Stimulated activated CD8-positive, alpha-beta memory T cell treated with anti-CD3 and anti-CD28 coated beads, Interleukin-4, amount 100 ng/mL, for 1 hour (primary cell): ENCODE measurements at places on chromosomes 2 and 18.

DNA sequence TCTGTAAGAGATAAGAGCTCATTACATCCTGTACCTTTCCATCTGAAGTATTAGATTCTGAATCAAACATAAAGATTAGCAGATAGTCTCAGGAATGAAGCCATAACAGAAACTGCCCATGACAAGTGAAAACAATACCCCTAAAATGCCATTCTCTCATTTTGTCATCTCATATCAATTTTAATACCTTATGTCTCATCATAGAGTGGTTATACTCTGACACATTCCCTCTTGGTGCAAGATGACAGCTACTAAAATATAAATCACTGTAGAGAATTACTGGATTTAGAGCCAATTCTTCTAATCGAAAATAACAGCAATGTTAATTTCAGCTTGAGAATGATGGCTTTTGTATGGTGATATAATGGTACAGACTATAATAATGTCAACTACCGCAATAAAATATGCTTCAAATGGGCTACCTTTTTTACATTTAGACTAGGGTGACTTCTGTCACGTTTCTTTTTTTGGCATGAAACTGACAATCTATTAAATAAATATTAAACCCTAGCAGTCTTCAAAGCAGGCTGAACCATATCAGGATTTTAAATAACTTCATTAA is 125.1 kb upstream of the ITGA4 start:
- DNase-seq = no peak

DNA sequence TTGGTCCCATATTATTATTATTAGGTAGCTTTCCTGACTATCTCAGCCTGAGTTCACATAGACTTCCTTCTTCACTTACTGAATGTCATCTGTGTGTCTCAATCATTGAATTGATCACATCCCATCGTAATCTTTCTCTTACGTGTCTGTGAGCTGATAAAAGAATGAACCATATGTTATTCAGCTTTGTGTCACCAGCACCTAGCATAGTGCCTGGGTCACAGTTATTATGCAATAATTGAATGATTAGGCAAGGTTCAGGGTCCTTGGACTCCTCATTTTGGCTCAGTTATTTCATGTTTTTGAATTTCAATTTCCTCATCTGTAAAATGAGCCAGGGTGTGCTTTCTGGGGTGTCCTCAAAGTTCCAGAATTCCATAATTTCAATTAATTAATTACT is 107.2 kb downstream of the ZEB2 start:
- DNase-seq = no peak

DNA sequence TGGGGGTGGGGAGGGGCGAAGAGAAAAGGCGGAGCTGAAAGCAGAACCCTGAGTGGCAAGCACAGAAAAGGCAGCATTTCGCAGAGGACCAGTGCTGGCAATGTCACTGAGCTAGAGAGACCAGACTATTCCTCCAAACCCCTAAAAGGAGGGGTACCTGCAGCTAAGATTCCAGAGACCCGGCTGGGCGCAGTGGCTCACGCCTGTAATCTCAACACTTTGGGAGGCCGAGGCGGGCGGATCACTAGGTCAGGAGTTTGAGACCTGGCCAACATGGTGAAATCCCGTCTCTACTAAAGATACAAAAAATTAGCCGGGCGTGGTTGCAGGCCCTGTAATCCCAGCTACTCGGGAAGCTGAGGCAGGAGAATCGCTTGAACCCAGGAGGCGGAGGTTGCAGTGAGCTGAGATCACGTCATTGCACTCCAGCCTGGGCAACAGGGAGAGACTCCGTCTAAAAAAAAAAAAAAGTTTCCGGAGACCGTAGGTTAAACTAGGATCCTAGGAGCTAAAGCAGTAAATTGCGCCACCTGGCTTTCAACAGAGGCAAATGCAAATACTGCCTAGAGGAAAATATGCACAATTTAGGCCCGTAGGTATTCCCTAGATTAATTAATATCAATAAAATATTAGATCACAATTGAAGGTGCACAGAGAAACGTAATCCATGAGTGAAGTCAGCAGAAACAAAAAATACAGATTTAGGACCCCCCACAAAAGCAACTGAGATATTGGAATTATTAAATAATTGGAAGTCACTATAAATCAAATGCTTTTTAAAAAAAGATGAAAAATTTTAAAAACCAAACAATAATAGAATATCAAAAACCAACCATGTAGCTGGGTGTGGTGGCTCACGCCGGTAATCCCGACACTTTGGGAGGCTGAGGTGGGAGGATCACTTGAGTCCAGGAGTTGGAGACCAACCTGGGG is 4.9 kb downstream of the UCN start:
- DNase-seq = no peak

DNA sequence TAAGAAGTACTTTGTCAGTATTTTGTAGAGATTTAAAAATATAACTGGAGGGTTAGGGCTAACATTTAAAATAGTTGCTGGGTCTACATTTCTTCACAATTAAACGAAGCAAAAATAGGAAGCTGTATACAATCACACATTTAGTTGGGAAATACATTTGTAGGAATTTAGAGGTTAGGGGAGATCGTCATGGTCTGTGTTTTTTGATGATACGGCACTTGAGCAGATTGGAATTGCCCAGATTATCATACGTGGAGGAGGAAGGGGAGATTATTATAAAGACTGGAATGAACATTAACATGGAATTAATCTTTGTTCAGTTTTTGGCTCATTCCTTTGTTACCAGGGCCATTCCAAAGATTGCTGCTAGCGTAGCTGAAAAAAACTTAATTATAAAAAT is 84.6 kb downstream of the MTA3 start:
- DNase-seq = no peak

- no peak for DNase-seq
Measured at GRCh38 chr2:169765523-169765922, 31.9 kb downstream of the KLHL23 start.

- no peak for DNase-seq
Measured at GRCh38 chr18:58991167-58991798, 126.6 kb downstream of the ZNF532 start.

DNA sequence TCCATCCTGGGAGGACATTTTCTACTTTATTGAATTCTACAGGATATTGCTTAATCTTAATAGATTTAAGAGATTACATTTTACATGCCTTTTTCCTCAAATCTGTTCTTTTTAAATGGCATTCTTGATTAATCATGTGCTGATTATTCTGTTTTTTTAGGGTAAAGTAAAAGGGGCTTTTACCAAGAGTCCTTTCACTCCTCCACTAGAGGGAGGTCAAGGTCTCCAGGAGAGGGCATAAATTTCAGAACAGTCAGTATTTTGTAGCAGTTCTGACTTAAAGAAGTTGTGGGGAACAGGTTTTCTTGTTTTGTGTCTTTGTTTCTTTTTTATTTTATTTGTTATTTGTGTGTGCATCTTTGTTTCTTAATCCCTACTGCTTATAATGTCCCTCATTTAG is 25.4 kb downstream of the WDR75 start:
- no peak for DNase-seq

GRCh38 chr2:169877398-169877797 is 50.1 kb downstream of the UBR3 start:
- DNase-seq = no peak

DNA sequence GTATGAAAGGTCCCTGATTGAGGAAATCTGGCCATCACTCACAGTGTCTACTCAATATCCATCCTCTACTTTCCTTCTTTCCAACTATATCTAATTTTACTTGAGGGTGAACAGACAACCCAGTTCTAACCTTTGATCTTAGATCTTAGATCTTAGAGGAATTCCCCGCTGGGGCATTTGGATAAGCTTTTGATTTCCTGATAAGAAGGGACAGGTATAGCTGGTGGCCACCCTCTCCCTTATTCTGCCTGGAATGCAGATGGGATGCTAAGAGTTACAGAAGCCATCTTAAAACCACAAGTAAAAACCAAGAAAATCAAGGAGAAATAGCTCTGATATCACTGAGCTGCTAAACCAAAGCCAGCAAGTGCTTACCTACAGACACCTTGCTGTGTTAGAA is 77.2 kb upstream of the ACSL3 start:
- no peak for DNase-seq

DNA sequence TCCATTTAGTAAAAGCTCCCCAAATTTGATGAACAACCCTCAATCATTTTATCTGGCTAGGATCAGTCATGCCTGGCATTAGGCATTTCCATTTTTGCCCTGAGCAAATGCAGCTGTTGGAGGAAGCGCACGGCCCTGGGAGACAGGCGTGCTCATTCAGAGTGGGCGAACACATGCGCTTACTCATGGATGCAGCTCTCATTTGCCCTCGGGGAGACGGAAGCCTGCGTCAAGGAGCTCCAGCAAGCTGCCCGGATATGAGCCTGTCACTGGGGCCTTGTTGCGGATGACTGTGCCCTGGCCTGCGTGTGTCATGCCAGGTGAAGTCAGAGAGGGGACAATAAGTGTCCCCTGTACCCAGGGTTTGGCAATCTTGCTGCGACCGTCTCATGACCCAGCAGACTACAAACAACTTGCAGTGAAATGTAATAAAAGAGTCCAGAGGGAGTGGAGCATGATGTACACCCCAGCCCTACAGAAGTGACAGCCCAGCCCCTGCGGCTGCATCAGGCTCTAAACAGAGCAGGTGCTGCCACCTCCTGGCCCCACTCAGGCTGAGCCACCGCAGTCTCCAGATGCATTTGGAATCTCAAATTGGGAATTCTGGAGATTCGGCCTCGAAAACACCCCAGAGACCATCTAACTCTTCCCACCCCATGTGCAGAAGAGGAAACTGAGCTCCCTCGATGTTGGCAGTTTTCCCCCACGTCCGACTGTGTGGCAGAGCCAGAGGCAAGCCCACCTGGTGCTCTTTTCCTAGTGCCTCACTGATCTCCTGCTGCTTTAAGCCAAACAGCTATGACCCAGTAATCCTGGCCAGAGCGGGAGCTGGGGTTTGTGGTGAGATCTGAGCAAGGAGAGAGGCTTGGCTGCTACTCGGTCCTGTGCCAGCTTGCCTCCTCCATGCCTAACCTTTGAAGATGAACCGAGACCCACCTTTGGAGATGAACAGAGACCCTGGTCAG is 105.0 kb upstream of the ALK start:
- no peak for DNase-seq

DNA sequence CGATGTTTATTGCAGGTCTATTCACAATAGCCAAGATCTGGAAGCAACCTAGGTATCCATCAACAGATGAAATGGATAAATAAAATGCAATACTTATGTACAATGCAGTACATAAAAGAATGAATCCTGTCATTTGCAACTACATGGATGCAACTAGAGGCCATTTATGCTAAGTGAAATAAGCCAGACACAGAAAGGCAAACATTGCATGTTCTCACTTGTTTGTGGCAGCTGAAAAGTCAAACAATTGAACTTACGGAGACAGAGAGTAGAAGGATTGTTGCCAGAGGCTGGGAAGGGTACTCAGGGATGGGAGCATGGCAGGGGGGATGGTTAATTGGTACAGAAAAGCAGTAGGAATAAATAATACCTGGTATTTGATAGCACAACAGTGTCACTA is 563.9 kb downstream of the TMX3 start:
- DNase-seq = no peak

DNA sequence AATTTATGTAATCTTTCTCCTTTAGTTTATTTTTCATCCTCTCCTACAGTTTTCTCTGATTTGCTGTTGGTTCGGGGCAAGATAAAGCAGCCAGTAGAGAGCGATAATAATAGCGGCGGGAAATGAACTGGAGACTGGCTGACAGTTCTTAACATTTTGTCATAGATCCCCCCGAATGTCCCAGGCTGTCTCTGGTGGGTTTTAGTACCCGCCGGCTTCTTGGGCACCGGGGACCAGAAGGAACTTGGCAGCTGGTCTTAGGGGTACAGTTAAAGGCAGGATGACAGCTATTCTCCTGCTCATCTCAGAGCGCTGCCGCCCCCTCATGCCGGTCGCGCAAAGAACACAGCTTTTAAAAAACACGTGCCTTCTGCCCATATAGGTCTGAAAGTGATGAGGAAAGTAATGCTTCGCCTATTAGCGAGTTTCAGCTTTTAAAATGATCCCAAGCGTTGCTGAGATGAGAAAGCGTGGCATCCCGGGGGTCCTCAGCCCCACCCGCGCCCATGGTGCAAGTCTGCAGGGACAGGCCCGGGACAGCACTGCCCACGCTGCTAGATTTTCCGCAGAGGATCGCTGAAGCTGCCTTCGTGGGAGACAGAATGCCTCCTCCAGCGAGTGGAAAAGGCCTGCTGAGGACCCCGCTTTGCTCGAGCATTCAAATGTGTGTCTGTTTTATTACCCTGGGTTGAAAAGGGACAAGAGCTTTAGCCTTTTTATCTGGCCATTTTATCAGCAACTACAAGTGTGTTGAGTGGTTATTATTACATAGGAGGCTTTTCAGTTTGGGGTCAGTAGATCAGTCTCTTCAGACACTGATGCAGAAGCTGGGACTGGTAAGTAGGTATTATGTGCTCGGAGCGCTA is 3.8 kb downstream of the ONECUT2 start:
- no peak for DNase-seq
